RPMI7951 (cell line): ENCODE measurements at places on chromosomes 12 and 14. TPM values are rescaled to one million over a fixed set of nuclear protein-coding genes. Genes with fewer than 3 reads are reported as not detected.

DNA sequence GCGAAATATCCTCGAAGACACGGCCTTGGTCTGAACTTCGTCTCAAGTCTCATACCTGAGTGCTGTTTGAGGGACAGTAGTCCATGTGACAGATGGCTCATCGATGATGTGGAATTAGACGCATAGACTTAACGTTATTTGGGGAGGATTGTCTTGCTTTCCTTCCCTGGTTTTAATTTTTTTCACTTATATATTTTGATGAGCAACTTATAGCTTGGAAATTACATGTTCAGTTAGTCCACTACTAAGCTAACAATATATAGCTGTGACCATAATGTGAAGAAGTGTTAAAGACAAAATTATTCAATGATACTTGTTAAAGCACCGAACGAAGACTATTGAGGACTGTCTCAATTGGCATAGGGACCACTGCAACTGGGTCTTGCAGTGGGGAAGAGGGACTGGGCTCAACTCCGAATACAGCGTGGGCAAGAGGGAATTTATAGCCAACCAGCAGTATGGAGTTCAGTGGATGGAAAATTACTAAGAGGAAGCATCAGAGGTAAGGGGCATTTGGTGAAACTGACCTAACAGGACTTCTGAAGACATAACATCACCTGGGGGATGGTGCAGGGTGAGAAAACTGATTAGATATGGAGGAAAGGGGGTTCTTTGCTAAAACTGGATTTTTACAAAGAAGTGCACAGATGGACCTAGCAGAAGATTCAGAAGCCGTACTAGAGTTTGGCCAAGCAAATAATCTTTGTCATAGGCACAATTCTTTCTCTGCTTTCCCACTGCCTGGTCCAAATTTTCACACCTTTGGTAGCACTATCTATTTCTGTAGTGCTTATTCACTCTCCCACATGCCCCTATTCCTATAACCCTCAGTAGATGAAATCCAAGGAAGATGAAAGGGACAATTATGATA, 910 bp upstream of the TM7SF3 start:
- DNase-seq, result no peak

GRCh38 chr14:91983588-91983987, 36.1 kb upstream of the FBLN5 start:
- DNase-seq, result no peak

The KRT77 gene
- not detected in 2 replicates for total RNA-seq

DNA sequence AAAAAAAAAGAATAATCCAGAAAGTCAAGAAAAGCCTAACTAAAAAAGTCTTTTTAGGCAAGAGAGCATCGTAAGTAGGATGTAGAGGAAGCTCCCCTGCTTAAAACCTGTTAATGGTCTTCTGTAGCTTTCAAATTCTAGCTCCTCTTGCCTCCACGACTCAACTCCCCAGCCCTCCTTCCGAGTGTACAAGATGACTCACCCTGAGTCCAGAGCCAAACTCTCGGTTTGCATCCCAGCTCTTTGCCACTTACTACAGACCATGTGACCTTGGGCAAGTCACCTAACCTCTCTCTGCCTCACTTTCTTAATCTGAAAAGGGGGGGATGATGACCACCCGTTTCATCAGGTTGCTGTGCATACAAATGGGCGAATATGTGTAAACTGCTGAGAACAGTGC, 460.4 kb downstream of the DPF3 start:
- DNase-seq, result peak; percentile 54

The LUM gene
- total RNA-seq, result 56.5 and 102 TPM in 2 replicates

DNA sequence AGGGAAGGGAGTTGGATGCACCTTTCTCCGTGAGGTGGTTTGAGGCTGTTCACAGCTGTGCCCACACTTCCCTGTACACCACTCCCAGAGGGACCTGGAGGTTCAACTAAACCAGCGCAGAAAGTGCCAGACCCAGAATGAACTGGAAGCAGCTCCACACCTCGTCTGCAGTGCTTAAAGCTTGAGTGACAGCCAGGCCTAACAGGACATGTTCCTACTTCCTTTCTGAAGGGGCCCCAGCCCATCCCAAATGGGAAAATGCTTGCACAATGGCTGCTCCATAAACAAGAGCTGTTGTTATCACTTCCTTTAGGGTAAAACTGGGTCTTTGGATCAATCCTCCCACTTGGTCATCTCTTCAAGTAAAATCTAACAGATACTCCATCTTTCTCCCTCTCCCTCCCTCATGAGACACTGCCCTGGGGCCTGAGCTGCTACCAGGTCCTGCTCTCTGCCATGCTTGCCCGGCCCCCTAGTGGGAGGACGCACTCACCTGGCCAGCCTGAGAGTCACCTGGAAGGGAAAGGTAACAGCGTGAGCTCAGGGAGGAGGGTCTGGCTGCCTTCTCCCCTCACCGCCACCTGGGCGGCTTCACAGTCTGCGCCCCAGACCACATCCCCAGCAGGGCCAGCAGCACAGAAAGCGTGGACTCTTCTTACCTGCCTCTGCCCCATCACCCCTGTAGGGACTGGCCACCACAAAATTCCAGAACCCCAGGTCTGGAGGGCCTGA, 33.5 kb downstream of the ISCA2 start:
- DNase-seq, result no peak

DNA sequence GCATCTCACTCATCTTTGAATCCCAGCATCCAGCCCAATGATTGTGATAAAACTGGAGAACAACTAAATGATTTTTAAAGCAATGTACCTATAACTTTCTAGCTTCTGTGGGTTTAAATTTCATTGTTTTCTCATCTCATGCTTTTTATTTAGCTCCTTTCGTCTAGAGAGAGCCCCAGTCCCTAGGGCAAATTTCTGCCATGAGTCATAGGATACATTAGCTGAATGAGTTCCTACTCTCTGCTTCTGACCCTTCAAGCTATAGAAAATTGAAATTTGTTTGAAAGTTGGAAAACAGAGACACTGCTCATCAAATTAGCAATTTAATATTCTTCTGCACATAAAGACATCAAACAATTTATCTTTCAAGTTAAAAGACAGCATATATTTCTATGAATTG, 113.9 kb downstream of the KIF21A start:
- DNase-seq, result peak; percentile 48

- peak; percentile 38 for DNase-seq
Measured at GRCh38 chr14:68704736-68705720, 87.8 kb downstream of the ZFP36L1 start.

DNA sequence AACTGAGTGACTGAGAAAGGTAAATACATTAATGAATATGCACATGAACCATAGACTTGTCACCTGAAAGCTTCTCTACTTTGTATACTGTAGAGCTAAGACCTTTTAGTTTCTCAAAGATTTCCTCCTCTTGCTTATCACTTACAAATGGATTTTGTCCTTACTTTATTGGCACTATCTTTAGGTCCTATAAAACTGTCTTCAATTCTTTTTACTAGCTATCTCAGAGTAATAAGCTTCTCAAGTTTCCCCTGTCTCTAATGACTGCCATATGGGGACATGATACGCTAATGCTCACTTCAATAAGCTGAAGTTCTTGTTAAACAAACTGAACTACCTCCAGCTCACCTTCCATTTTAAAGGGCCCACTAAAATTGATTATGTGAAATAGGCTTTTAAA, 468.2 kb upstream of the CCDC196 start:
- no peak for DNase-seq

DNA sequence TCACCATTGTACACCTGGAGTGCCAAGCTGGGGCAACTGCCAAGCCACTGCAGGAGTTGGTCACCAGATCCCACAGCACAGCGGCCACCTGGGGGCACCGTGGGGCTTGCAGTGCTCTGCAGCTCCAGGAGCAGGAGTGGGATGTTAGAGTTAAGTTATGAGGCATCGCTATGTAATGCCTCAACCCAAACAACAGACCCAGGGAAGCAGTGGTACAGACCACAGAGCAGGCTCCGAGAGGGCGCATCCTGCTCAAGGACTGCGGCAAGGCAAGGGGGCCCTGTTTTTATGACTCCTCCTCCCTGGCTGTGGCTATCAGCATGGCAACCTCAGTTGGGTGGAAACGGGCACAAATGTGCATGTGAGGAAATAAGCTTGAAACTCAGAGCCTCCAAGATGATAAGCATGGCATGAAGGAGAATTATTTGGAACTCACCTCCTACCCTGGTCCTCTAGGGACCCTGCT, 63.1 kb downstream of the ARL6IP4 start:
- DNase-seq, result peak; percentile 97

The CYP27B1 gene
- total RNA-seq, result 1.1 and 1.2 TPM in 2 replicates

DNA sequence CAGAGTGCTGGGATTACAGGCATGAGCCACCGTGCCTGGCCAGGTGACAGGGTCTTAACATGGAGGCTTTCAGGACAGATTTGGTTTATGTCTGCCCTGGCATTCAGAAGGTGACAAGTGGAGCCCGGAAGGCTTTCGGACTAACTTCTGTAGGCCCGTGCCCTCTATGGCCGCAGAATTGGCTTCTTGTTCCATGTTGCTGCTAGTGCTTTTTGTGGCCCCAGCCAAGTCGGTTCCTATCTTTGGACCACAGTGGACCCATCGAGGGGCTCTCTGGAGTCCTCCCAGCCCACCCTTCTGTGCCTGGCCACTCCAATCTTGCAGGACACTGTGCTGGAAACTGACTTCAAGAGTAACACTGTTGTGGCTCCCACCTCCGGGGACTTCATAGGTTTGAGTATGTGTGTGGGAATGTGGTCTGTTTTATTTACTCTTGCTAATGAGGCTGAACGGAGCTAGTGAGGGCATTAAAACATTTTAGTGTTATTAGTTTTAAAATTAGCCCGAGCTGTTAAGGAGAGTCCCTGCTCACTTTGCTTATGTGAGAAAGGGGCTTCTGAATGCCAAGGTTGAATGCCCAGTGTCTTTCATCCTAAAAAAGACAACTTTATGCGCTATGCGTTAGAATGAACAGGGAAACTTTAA, 245.9 kb downstream of the CACNA1C start:
- no peak for DNase-seq

The MSI1 gene
- not detected in 2 replicates for total RNA-seq

GRCh38 chr12:120892265-120892664, 11.9 kb downstream of the SPPL3 start:
- no peak for DNase-seq

GRCh38 chr12:54258201-54258681, 21.7 kb downstream of the CBX5 start:
- DNase-seq, result peak; percentile 39

The CCNB1IP1 gene
- total RNA-seq, result 51.2 and 52.4 TPM in 2 replicates

DNA sequence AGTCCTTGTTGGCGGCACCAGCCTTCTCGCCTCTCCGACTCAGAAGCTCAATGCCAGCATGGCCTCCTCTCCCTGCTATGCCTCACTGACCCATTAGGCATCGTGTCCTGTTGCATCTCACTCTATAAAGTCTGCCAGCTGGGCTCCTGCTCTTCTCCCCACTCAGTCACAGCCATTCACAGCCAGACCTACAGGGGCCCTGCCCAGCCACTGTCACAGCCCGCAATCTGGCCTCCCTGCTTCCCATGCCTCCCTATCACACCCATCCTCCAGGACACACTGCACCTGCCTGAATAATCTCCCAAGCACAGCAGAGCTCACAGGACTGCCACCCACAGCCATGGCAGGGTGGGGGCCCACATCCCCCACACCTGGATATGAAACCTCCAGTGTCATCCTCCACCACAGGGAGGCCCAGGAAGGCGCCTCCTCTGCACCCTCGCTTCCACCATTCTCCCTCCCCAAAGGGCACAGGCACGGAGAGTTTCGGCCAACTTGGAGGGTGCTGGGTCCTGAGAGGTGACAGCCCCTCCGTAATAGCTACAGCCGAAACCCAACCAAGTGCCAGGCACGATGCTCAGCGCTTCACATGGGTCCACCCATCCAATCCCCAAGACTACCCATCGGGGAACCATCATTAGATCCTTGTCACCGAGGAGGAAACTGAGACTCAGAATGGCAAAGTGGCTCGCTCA, 370.3 kb downstream of the BCL11B start:
- DNase-seq, result no peak

- peak; percentile 73 for DNase-seq
Measured at GRCh38 chr12:94289461-94290312, 141.3 kb downstream of the PLXNC1 start.

- no peak for DNase-seq
Measured at GRCh38 chr14:59182641-59183040, 5.8 kb upstream of the DAAM1 start.

The OTOGL gene
- 0.20 and 0.48 TPM in 2 replicates for total RNA-seq

The TEX22 gene
- total RNA-seq, result not detected in 2 replicates

The OR4N2 gene
- total RNA-seq, result under 0.01 and 0.10 TPM in 2 replicates

- no peak for DNase-seq
Measured at GRCh38 chr12:84644908-84645307, 267.7 kb downstream of the SLC6A15 start.

The RAD51AP1 gene
- 55.1 and 64.6 TPM in 2 replicates for total RNA-seq
